ENCODE measurements at places on chromosomes 1 and 21.

DNA sequence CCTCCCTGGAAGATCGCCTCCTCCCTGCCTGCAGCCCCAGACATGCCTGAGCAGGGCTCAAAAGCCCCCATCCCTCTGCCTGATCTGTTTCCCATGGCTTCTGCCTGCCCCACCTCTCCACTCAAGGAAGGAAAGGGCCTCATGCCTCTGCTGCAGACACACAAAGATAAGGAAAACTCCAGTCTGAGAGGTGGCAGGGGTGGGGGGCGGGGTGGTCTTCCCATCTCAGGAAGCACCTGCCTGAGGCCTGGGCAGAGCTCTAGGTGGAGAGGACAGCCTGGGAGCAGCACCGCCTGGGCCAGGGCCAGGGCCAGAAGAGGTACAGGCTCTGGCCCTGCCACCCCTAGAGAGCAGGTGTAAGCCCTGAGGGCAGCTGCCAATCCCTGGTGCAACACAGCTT, 4.1 kb upstream of the GJB3 start:
- no peak for DNase-seq

DNA sequence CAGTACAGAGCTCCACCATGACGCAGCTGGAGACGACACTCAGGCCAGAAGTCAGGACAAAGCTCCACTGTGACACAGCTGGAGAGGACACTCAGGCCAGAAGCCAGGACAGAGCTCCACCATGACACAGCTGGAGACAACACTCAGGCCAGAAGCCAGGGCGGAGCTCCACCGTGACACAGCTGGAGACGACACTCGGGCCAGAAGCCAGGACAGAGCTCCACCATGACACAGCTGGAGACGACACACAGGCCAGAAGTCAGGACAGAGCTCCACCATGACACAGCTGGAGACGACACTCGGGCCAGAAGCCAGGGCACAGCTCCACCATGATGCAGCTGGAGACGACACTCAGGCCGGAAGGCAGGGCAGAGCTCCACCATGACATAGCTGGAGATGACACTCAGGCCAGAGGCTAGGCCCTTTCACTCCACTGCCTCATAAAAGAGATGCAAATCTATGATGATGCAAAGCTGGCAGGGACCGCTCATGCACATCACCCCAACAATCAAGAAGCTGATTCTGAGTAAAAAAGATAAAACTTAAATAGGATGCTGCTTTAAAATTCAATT, 13.6 kb upstream of the OR2B11 start:
- DNase-seq, result no peak

DNA sequence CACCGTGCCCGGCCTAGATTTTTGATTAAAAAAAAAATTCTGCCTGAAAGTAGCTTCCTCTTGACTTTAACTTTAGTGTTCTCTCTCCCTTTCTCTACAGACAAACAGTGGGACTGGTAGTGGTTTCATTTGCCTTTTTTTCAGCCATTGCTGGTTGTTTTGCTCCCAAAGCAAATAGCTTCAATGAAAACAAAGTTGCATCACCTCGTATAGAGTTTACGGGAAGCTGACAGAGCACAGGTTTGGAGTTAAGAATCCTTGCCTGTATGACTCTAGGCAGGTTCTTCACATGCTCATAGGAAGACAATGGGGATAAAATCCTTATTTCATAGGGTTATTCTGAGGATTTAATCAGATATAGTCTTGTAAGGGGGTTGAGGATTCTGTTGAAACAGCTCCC, 21.6 kb downstream of the AADACL4 start:
- no peak for DNase-seq

- DNase-seq, result no peak
Observed at GRCh38 chr1:44677201-44677766, 2.8 kb downstream of the ARMH1 start.

GRCh38 chr1:61238359-61238665, 156.0 kb downstream of the NFIA start:
- DNase-seq, result no peak

DNA sequence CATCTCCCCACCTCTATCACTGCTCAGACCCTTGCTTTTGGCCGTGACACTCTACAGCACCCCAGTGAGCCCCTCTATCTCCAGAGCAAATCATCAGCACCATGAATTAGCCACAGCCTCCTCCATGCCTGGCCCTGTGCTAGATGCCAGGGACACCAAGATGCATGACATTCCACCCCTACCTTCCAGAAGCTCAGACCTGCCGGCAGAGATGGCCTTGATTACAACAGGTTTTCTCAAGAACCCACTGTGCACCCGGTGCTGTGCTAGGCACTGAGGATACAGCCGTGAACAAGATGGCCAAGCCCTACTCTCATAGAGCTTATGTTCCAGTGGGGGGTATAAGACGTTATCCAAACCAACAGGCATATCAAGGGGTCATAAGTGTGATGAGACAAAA, 30.6 kb downstream of the CDK18 start:
- DNase-seq, result no peak

GRCh38 chr1:208500375-208500774, 256.2 kb upstream of the PLXNA2 start:
- no peak for DNase-seq

DNA sequence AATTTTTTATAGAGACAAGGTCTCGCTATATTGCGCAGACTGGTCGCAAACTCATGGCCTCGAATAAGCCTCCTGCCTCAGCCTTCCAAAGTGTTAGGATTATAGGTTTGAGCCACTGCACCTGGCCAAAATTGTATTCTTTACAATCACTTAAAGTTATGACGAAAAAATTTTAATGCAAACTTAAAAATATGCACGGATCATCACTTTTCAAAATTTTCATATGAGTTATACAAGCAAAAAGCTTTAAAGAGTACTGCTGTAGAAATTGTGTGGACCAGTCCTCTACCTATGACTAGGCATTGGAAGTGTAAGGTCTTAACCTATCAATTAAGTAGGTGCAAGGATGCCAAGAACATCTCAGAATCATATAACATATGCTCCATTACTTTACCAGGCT, 34.9 kb downstream of the COP1 start:
- DNase-seq, result no peak

DNA sequence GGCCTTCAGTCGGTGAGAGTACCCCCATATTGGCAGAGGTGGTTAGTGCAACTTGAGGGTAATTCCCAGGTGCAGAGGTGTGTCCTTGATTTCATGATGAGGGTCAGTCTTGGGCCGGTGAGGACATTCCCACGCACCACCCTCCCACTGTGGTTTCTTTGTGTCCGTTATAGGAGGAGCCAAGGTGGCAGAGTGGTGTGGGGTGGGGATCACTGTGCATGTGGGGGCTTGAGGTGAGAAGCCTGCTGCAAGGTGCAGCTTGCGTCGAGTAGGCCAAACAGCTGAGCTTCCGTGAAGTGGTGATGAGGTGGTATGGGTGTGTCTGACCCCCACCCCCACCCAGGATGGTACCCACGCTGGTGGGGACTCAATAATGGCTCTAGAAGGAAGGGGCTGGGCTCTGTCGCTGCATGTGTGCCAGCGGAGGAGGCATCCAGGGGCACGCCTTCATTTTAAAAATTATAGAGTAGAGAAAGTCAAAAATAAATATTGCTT, 6.2 kb downstream of the PTPRF start:
- DNase-seq, result no peak

DNA sequence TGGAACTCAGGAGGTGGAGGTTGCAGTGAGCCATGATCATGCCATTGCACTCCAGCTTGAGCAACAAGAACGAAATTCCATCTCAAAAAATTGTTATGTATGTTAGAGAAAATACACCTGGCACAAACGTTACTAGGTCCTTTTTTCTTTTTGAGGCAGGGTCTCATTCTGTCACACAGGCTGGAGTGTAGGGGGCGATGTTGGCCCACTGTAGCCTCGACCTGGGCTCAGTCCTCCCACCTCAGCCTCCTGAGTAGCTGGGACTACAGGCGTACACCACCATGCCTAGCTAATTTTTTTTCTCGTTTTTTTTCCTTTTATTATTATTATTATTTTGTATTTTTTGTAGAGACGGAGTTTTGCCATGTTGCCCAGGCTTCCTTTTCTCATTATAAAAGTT, 4.4 kb downstream of the HAX1 start:
- DNase-seq, result no peak

DNA sequence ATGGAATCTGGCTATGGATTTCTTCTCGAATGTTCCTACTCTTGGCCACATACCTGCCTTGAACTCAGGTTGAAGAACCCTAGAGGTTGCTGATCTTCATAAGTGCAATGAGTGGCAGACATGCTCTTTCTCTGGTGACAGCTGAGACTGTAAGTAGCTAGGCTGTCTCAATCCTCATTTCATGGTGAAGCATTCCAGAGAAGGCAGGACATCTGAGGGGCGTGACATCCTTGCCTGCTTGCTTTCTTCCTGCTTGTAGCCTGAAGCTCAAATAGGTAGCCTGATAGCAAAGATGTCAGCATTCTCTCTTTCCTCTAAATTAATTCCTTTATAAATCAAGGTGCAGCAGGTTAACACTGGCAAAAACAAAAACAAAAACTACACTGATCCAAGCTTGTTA, 114.6 kb upstream of the MAGI3 start:
- DNase-seq, result no peak

DNA sequence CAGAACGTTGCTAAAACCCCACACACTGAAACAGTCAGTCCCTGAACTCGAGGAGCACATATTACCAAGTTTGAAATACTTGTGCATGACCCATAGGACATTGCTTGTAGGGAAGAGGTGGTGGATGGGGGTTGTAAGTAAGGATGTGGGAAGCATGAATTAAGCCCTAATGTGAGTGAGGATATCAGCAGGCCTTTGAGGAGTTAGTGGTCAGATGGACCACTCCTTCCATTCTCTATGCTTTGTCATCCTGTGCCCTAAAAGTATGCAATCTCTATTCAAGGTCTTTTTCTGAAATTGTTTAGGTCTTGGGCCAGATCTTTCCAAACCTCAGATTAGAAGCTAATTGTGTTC, 70.9 kb upstream of the SAMSN1 start:
- no peak for DNase-seq

- no peak for DNase-seq
Observed at GRCh38 chr1:151790940-151791651, 796 bp upstream of the TDRKH start.

DNA sequence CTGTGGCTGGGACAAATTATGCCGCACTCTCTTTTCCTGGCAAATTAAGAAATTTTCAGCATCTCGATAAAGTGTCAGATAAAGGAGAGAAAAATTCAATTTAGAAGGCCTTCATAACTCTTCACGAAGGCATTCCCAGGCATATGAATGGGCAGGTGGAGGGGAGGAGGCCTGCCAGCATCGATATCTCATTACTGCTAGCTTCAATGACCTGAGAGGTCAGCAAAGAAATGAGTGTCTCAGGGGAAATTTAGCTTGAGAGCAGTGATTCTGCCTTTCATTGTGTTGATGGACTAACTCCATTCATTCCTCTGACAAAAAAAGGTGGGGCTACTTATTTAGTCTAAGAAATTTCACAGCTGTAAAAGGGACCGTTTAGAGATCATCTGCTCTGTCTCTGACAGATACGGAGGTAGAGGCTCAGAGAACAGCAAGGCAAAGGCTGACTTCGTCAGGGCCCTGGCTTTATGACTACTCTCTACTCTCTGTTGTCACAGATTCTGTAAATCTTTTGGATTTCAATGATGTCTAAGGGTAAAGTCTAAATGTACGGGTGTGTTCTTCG, 212.0 kb upstream of the BEND5 start:
- no peak for DNase-seq

DNA sequence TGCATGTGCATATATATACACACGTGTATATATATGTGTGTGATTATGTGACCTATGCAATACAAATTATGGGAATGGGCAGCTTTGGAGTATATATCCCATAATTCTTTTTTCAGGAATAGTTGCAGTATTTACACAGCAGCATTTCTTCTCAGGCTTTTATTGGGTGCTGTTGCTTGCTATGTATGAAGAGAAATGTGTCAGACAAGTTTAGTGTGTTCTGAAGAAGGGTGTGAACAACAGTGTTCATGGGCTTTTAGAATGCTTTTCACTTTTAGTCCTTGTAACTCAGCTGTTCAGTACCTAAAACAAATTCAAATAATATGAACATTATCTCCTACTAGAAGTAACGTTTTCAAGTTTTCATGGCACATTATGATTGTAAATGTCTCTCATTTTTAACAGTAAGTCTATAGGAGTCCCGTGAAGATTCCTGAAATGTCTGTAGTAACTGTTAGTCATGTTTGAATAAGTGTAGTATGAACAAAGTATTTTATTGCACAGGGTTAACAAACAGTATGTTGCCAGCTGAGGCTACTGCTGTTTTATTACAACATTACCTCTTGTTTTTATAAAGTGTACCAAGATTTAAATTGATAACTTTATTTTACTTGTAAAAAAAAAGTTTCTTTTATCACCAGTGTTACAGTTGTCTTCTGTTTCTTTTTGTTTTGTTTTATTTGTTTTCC, 42.5 kb downstream of the TMED5 start:
- DNase-seq, result no peak

DNA sequence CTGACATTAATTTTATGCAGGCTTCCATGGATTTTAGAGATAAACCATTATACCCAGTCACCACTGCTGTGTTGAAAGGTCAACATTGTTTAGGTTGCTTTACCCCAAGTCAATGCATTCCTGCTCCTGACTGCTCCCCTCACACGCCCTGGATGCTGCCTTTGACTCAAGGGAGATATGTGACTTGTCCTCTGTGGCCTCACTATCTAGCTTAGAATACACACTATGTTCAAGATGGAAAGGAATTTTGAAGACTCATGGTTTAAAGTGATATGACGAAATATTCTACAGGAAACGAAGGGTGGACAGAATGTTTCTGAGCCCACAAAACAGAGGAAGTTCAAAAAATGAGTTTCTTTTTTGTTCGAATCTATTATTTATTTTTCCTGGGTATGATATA, 170.4 kb upstream of the NR5A2 start:
- no peak for DNase-seq

DNA sequence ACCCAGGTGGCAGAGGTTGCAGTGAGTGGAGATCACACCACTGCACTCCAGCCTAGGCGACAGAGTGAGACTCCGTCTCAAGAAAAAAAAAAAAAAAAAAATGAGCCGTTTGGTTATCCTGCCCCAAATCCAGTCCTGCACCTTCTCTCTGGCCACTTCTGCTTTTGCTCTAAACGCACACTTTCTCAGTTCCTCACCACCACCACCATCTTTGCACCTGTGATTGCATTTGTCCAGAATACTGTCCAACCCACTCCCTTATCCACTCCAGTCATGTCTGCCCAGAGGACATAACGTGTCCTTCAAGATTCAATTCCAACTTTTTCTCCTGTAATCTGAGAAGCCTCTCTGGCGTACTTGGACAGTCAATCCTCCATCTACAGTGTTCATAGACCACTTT, 2.2 kb upstream of the NEK2 start:
- DNase-seq, result no peak

DNA sequence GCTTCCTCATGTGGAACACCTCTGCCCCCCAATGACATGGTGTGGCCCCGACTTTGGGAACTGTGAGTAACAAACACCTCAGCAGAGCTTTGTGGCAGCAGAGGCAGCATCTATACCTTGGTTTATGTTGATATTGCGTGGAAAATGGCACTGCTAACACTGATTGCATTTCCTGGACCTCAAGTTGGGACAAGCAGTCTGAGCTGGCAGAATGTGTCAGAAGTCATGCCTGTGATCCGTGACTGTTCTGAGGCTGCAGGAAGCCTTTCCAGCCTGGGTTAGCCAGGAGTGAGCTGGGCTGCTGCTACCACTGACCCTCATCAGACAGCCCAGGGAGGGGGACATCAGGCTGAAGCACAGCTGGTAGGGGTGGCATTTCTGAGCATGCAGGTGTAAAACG, 268.5 kb downstream of the KCNJ6 start:
- DNase-seq, result no peak

GRCh38 chr1:112558634-112559033, 49.9 kb downstream of the WNT2B start:
- DNase-seq, result no peak

- no peak for DNase-seq
Observed at GRCh38 chr1:71231751-71232150, 150.9 kb upstream of the ZRANB2 start.
